ENCODE measurements at places on chromosomes 5 and 9. TPM values are rescaled to one million over a fixed set of nuclear protein-coding genes. Genes with fewer than 3 reads are reported as not detected.

The PPP1R26 gene
- total RNA-seq, result 31.9 TPM

The OR1Q1 gene
- not detected for total RNA-seq

The WNT8A gene
- not detected for total RNA-seq

The MELK gene
- total RNA-seq, result 62.7 TPM

The RNF145 gene
- total RNA-seq, result 95.6 TPM

The RNF183 gene
- total RNA-seq, result not detected

The IFNA21 gene
- total RNA-seq, result not detected

The PJA2 gene
- 26.2 TPM for total RNA-seq

The MLANA gene
- not detected for total RNA-seq

The ITK gene
- total RNA-seq, result not detected

The MSX2 gene
- total RNA-seq, result 0.90 TPM

The EGFLAM gene
- 0.13 TPM for total RNA-seq

The TAF11L9 gene
- total RNA-seq, result not detected

The LOX gene
- 10.2 TPM for total RNA-seq

The PCDHGA1 gene
- 0.32 TPM for total RNA-seq

The SARDH gene
- total RNA-seq, result 0.05 TPM

The PDCD1LG2 gene
- total RNA-seq, result 4.0 TPM
